Right kidney (tissue), 9 donors: ENCODE measurements at places on chromosomes 6 and 20.

GRCh38 chr6:130955755-130956154 is 107.3 kb downstream of the EPB41L2 start:
- no peak for DNase-seq

GRCh38 chr6:79422666-79423065 is 114.6 kb downstream of the LCA5 start:
- no peak for DNase-seq

- no peak for DNase-seq
These were observed 163.2 kb downstream of the SYNDIG1 start for GRCh38 chr20:24632581-24632980.

DNA sequence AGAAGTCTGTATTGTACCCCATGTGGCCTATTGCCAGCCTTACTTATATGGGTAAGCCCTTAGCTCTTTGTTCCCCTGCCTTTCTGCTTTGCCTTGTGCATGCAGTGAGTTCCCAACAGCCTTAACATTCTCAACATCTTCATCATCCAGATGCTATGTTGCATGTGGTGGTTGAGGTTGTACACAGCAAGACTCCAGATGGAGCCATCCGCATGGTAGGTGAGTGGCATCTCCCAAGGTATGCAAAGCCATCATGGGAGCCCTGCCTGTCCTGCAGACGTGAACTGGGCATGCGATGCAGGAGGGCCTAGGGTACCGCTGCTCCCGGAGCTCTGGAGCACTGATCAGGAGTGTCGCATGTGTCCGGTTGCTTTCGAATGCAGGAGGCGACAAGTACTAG is 16.1 kb downstream of the CEP43 start:
- DNase-seq = no peak

GRCh38 chr6:166724576-166724975 is 97.5 kb upstream of the RPS6KA2 start:
- no peak for DNase-seq

DNA sequence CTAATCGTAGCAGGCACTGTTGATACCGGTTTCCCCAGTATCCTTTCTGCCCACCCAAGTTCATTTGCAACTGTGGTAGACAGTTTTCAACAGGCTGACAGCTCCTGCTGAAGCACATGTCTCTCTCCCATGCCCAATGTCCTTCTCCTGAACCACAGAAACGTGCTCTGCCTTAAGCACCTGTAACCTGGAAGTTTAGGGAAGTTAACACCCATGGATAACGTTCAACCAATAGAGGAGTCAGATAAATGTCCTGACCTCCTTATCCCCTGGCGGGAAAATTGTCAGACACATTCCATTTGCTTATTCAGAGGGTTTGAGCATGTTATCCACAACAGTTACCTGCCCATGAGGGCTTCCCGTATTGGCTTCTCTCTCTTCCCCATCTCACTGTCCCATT is 29.8 kb upstream of the MOCS1 start:
- DNase-seq = no peak

GRCh38 chr6:87946669-87947068 is 101.0 kb upstream of the SPACA1 start:
- DNase-seq = no peak

DNA sequence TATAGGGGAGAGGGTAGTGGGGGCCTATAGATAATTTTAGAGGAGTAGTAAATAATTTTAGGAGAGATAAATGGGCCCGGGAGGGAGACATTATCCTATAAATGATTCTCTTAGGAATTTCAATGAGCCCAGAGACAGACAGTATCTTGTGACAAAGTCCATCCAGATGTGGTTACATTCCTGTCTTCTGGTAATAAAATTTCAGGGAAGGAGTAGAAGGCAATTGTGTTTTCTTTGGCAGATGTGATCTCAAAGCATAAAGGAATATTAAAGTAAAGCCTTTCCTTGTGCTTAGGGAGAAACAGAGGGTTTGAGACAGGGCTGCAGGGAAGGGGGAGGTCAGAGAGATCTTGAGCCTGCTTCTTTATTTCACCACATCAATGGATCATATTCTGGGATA is 979.8 kb upstream of the GJE1 start:
- DNase-seq = no peak

- no peak for DNase-seq
These were observed 147.1 kb downstream of the PREX1 start for GRCh38 chr20:48680650-48681049.

DNA sequence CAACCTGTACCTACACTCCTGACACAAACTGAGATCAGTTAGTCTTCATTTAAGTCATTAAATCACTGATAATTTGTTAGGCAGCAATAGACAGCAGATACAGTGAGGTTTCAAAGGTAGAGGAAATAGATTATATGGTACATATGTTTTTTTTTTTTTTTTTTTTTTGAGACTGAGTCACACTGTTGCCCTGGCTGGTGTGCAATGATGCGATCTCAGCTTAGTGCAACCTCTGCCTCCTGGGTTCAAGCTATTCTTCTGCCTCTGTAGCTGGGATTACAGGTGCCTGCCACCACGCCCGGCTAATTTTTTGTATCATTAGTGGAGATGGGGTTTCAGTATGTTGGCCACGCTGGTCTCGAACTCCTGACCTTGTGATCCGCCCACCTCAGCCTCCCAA is 38.2 kb upstream of the KIF13A start:
- no peak for DNase-seq

- no peak for DNase-seq
These were observed 99.7 kb upstream of the PLCB4 start for GRCh38 chr20:8969146-8969583.

- DNase-seq = no peak
These were observed 171.3 kb downstream of the SLC16A10 start for GRCh38 chr6:111258615-111259088.

GRCh38 chr20:40410028-40410427 is 279.0 kb downstream of the MAFB start:
- no peak for DNase-seq

DNA sequence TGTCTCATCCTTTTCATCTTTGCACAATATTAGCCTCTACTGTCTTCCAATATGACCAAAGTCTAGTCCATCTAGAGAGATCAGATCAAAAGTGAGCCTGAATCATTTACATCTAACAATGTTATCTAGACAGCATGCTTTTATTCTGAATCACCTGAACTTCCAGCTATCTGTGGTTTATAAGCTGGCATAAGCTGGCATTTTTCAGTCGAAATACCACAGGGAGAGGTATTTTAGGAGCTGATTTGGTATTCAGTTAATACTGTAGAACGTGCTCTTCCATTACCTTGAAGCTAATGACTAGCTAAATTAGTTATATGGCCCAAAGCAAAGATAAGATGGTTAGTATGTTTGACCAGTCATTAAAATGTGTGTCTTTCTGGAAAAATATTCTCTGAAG is 188.3 kb upstream of the AGPAT4 start:
- no peak for DNase-seq

GRCh38 chr20:23114018-23114417 is 27.9 kb upstream of the CD93 start:
- DNase-seq = no peak

DNA sequence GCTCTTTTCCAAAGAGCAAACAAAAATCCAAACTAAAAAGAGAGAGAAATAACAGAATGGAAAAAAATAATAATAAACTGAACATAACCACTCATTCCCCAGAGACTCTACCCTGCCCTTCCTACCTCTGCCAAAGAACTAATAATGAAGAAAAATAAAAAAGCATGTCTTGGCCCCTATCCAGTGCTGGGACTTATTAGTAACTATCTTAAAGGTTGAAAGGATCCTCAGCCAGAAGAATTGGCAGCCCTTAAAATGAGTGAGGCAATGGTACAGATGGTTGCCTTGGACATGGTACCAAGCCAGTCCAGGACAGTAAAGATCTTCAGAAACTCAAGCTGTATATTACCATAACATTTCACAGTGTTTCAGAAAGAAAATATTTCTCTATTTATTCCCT is 279.3 kb downstream of the HACE1 start:
- DNase-seq = no peak

GRCh38 chr6:7529141-7529540 is 12.3 kb upstream of the DSP start:
- DNase-seq = no peak

- DNase-seq = peak; percentile 41
These were observed 28.5 kb upstream of the ADGRF4 start for GRCh38 chr6:47669684-47670513.

DNA sequence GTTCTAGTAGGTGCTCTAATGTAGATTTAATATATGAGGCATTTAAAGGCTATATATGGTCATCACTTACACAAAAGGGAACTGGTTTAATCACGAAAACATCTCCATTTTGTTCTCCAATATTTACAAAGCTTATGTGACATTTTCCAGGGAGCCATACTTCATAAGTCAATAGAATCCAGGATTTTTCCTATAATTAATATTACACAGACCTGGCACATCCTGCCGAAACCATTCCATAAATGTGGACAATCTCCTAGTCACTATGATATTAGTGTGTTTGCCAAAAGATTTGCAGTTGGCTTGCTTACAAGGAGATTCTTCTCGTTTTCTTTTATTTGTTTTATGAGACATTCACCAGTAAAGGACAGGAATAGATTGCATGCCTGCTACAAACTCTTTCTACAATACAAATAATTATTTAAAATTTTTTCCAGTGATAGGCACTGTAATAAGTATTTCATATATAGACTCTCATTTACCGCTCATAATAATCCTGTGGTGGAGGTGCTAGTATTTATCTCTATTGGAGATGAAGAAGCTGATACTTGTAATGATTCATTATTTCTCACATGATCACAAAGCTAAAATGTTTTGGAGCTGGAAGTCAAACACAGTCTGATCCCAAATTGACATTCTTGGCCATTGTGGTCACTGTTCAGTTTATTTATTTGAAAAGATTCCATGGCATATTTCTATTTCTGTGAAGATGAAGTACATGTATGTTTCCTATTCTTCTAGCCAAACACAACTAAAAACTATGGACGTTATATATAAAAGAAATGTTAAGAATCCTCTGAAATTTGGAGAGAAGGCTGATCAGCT is 597.0 kb downstream of the HTR1B start:
- DNase-seq = no peak

GRCh38 chr6:145845557-145845956 is 31.0 kb upstream of the FBXO30 start:
- no peak for DNase-seq

GRCh38 chr20:44066645-44067606 is 120.1 kb downstream of the JPH2 start:
- DNase-seq = no peak

- DNase-seq = no peak
These were observed 38.7 kb upstream of the RIPOR2 start for GRCh38 chr6:24974182-24975171.

- DNase-seq = no peak
These were observed 19.2 kb upstream of the HAO1 start for GRCh38 chr20:7959484-7959883.

GRCh38 chr6:26224940-26225847 is 138.0 kb downstream of the HFE start:
- DNase-seq = peak; percentile 90

DNA sequence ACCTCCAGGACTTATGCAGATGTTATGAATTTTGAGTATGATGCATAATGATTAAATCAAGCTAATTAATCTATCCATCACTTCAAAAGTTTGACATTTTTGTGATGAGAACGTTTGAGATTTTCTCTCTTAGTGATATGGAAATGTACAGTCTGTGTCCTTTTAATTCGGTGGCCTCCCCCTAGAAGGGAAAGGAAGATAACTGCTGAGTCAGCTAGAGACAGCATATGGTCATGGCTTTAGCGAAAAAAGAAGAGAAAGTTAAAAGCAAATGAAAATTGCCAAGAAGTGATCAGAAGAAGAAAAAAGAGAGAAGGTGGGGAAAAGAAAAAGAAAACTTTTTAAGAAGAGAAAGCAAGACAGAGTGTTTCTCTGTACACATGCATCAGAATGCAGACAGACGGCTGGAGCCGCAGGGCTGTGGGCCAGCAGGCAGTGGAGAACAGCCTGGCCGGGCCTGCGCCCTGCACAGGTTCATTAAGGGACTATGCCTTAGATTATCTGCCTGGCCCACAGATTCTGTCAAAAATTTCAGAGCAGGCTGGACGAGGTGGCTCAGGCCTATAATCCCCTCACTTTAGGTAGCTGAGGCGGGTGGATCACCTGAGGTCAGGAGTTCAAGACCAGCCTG is 7.7 kb downstream of the PRR18 start:
- DNase-seq = no peak

GRCh38 chr6:36618366-36619355 is 24.5 kb downstream of the SRSF3 start:
- no peak for DNase-seq

- DNase-seq = no peak
These were observed 6.9 kb downstream of the STK35 start for GRCh38 chr20:2108498-2108897.

GRCh38 chr6:107107791-107108190 is 7.5 kb downstream of the BEND3 start:
- no peak for DNase-seq

GRCh38 chr6:14550822-14551221 is 433.2 kb downstream of the CD83 start:
- DNase-seq = no peak

GRCh38 chr6:142300302-142300701 is 1.5 kb upstream of the ADGRG6 start:
- no peak for DNase-seq

- no peak for DNase-seq
These were observed 85.6 kb upstream of the KHDRBS2 start for GRCh38 chr6:62371453-62372210.

GRCh38 chr6:19032591-19033295 is 645.6 kb downstream of the RNF144B start:
- no peak for DNase-seq

DNA sequence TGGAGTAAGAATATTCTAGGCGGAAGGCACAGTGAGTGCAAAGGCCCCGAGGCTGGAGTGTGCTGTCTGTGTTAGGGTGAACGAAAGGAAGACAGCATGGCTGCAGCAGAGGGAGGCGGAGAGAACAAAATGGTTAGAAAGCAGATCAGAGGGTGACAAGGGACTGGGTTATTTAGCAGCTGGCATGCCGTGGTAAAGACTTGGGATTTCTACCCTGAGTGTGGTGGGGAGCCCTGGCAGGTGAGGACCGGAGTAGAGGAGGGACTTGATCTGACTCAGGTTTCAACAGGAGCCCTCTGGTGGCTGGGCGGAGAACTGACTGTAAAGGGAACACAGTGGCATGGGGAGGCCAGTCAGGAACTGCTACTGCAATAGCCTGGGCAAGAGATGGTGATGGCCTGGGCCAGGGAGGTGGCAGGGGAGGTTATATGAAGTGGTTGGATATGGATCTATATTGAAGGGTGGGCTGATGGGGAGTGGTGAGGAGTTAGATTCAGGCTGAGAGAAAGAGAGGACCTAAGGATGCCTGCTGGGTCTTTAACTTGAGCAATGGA is 38.0 kb downstream of the PIM1 start:
- no peak for DNase-seq
